ENCODE measurements at places on chromosomes 6 and 20.

- DNase-seq: no peak
These were observed 4.1 kb downstream of the SH3BGRL2 start for GRCh38 chr6:79635232-79635543.

DNA sequence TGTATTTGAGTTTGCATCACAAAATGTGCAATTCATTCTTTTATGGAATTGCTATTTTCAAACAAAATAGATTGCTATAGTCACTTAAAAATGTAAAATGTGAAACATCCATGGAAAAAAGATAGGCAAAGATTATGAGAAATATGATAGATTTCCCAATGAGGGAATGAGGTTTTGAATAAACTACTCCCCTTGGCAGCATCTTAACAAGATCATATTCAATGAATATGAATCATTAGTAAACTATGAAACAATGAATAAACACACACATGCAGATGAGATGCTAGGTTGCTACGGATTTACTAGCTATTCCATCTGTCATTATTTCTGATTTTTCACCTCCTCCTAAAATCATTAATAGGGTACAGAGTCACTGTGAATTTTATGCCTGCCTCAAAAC is 401.8 kb downstream of the PHF3 start:
- no peak for DNase-seq

DNA sequence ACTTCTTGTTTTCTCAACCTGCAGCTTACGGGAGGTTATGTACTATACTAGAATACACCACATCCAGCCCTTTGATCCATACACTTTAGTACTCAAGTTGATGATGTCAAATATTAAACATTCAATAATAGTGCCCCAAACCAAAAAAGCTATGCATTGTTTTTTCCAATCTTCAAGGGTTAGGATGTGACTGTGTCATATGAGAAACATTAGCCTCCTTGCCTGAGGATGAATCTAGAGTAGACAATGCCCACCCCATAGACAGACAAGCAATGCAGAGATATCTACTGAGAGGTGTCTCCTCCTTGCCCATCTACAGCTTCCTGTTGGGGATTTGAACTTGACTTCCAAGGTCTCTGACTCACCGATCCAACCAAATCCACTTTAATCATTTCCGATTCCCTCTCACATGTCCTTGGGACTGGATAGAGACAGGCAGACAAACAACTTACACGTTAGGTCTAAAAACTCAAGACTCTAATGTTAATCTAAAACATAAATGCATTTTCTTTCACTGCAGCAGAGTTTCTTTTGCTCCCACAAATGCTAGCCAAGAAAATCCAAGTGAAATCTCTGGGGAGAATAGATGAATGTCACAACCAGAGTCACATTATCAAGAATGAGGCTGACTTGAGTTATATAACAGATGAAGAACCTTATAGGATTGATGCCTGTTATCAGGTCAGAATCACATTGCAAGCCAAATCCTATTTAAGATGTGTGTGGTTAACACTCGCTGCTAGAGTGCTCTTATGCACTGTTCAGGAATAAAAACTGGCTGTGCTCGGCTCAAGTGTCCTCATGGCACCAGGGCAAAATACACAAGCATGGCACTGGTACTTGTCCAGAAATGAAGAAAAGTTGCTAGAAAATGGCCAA is 75.5 kb upstream of the TNFAIP3 start:
- DNase-seq: no peak

GRCh38 chr6:136471372-136471771 is 78.8 kb downstream of the MAP7 start:
- DNase-seq: no peak

DNA sequence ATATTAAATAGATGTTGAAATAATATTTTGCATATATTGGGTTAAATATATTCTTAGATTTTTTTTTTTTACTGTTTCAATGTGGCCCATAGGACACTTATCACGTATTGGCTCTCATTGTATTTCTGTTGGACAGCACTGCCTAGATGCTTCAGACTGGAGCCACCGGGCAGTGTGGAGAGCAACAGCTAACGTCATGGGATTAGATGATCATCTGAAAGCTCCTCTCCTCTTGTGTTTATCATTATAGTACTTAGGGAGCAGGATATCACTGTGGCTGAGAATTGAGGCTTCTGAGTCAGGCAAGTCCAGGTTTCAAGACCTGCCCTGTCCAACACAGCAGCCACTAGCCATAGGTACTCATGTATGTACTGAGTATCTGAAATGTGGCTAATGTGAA is 87.4 kb downstream of the ZHX3 start:
- no peak for DNase-seq

GRCh38 chr20:31680286-31681127 is 42.2 kb downstream of the BCL2L1 start:
- no peak for DNase-seq

GRCh38 chr20:37984018-37984785 is 49.1 kb downstream of the TTI1 start:
- no peak for DNase-seq

- no peak for DNase-seq
These were observed 330.1 kb downstream of the RIMS1 start for GRCh38 chr6:72216222-72217068.

- DNase-seq: no peak
These were observed 37.6 kb upstream of the AVP start for GRCh38 chr20:3121955-3122610.

DNA sequence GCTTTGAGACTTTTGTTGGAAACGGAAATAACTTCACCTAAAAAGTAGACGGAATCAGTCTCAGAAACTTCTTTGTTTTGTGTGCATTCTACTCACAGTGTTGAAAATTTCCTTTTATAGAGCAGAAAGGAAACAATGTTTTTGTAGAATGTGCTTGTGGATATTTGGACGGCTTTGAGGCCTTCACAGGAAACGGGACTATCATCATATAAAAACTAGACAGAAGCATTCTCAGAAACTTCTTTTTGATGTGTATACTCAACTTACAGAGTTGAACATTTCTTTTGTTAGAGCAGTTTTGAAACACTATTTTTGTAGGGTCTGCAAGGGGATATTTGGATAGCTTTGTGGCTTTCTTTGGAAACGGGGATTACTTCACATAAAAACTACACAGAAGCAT is 627.5 kb upstream of the ZNF337 start:
- no peak for DNase-seq

GRCh38 chr20:62815066-62815991 is 1.5 kb upstream of the COL9A3 start:
- DNase-seq: no peak

DNA sequence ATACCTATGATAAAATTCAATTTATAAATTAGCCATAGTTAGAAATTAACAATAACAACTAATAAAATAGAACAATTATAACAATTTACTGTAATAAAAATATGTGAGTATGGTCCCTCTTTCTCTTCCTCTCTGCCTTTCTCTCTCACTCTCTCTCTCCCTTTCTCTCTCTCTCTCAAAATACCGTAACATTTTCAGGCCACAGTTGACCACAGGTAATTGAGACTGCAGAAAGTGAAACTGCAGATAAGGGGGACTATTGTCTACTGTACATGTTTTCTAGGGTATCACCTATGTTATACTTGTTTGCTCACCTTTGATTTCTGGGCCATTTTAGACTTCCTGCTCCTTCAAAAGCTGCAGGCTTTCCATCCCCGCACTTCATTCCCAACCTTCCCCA is 46.8 kb downstream of the LY86 start:
- DNase-seq: no peak

- no peak for DNase-seq
These were observed 7.3 kb upstream of the DLGAP4 start for GRCh38 chr20:36298795-36299339.

DNA sequence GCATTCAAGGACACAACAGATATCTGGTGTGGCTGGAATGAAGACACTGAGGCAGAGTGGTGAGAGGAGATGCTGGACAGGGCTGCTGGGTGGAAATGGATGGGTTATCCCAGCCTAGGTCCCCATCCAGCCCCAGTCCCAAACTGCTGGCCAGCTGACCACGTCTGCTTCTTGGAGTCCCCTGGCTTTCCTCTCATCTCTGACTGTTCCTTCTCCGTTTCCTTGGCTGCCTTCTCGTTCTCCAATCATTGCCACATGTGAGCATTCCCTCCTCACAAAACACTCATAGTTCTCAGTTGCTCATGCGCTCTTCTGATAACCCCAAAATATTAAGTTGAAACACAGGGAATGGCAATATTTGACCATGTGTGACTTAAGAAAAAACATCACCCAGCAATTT is 31.5 kb downstream of the MAFB start:
- no peak for DNase-seq

DNA sequence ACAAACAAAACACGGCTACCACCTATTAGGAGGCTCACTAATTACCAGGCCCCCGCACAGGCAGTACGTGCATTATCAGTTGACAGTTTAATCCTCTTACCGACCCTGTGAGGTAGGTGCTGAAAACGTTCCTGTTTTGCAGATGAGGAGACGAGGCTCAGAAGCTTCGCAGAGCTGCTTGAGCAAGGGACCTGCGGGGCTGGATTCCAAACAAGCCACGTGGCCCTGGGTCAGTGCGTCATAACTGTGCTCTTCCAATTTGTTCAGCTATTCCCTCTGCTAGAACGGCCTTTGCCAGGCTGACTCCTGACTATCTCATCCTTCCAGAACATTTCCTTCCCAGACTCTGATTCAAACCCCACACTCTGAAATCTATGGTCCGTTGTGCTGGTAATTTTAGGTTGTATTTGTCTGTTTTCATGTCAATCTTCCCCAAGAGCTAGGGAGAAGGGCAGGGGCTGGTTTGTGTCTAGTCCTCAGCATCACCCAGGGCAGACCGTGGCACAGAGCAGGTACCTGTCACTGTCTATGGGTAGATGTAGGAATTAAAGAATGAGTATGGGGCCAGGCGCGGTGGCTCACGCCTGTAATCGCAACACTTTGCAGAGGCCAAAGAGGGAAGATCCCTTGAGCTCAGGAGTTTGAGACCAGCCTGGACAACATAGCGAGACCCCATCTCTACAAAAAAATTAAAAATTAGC is 28.8 kb upstream of the TLDC2 start:
- DNase-seq: no peak

GRCh38 chr6:128290221-128290620 is 230.2 kb downstream of the PTPRK start:
- no peak for DNase-seq

- DNase-seq: no peak
These were observed 73.5 kb downstream of the BFSP1 start for GRCh38 chr20:17457588-17458190.

Measured in NCI-H1436 treated with DMSO at 0.1 percent for 48 hours (cell line).